ENCODE measurements at places on chromosomes 12 and 14.

- DNase-seq: no peak
Measured at GRCh38 chr12:121581686-121582429, 1.0 kb upstream of the KDM2B start.

DNA sequence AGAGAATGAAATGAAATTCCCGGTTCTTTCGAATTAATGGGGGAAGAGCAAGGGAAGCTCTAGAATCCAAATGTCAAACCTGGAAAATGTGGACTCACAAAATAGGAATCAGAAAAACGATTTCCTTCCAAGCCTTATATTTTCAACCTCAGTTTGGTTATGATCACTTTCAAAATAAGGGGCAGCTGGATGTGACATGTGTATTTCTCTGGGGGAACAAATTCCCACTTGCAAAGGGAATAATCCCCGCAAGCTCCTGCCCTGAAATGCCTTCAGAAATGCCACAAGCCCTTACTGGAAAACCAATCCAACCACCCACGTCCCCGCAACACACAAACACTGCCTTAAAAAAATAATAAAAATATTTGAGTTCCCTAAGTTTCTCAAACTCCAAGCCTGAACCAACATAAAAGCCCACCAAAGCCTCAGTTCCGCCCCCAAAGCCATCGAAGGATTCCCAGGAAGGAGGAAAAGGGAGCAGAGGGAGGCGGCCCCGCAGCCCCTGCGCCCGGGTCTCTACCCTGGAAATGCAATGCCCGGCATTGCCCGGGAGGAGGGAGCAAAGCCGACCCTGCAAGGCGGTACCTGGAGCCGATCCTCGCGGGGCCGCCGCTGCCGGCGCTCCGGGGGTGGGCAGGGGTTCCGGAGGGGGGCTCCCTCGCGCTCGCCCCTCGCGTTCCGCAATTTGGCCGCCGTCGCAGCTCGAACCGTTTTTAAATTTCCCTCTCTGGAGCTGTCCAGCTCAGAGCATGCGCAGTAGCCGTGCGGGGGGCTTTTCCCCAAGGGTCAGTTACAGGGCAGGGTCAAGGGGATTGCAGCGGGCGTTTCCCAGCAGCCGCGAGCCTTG is at the start of gene FOXN4:
Gene FOXN4, minus strand, starts transcription at position 751 of the 847 bp plus-strand sequence. CDS start 963 bp downstream, outside the sequence.
- peak; percentile 40 for DNase-seq

DNA sequence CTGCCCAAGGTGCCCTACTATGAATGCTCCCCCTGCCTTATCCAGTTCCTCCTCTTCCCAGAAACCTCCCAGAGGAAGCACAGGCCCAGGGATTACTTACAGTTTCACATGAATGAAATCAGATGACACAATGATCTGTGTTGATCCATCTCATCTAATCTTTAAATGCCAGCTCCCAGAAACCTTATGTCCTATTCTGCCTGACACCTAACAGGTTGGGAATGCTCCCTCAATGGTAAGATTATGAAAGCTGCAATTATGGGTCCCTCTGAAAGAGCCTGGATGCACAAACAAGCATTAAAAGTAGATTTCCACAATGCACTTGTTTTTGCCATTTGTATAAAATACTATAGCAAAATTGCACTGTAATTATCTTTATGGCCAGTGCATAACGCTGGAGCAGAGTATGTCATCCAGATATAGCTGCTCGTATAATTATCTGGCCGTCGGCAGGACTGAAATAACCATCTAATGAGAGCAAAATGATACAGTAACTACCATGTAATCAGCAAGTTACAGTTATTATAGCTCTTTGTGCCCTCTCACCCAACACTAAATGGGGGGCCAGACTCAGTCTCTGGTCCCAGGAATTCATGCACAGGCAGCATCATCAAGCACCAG is 4.4 kb upstream of the ZBTB39 start:
- no peak for DNase-seq

GRCh38 chr14:49755378-49755777 is 12.6 kb upstream of the KLHDC2 start:
- no peak for DNase-seq

DNA sequence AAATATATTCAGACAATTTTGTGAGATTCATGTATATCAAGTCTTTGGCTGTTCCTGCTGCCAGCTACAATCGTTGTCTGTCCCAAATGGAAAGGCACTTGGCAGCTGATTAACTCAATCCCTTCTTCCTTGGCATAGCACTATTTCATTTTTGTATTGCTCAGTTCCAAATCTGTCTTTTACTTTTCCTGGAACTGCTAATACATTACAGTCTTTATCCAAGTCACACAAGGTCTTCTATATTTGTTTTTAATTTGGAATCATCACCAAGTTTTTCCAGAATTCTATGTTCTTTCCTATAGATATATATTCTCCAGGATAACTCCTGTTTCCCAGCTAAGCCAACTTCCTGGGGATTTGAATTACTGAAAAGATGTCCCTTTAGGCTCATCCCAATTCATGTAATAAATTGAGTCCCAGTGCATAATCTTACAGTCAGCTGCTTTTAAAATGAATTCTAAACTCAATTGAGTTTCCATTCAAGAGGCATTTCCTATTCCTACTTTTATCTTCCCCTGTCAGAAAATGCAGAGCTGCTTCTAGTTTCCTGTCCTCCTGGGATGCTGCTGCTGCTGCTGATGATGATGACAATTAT is 45.9 kb downstream of the DYRK2 start:
- no peak for DNase-seq

GRCh38 chr12:101813117-101813516 is 17.6 kb downstream of the GNPTAB start:
- no peak for DNase-seq

- no peak for DNase-seq
Measured at GRCh38 chr12:124318278-124319020, 23.6 kb downstream of the RFLNA start.

DNA sequence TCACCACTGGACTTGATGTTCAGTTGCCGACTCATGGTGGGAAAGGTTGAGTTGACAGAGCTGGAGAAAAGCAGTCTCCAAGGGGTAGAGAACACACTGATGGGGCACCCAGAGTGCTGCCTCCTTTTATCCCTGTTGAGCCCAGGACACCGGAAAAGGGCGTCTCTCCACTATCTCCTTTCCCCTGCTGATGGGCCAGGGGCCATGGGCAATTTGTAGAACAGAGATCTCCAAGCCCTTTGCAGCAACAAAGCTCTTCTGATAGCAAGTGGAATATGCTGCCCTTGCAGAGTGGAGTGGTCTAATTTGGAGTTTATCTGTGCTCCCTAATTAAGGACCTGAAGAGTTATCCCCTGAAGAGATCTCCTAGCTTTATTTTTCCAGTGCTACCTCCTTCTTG is at the start of gene KRT74:
Gene KRT74, minus strand, starts transcription at position 101 of the 400 bp plus-strand sequence. Its CDS starts 66 bp downstream, at position 35.
- no peak for DNase-seq

DNA sequence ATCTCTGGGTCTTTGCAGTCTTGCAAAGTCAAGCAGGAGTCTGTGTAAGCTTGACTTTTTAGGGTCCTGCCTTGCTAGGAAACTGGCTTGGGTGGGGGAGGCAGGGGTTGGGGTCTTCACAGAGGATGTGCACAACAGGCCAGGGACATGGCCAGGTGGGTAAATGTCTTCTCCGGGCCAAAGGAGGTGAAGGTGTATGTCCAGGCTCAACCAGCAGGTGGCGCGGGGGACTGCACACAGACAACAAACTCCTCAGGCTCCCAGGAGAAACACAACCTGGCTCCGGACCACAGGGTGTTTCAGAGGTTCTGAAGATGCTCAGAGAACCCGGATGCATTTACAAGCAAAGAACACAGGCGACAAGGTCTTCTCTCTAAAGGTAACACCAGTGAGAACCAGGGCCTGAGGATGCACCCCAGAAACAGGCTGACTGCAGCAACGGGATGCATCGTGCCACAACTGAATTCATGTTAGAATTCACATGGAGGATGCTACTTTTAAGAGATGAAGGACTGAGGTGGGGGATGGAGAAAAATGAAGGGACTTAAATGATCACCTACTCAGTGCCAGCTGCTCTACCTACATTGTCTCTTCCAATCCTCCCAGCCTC is 56.0 kb downstream of the PLEKHG3 start:
- DNase-seq: peak; percentile 79

DNA sequence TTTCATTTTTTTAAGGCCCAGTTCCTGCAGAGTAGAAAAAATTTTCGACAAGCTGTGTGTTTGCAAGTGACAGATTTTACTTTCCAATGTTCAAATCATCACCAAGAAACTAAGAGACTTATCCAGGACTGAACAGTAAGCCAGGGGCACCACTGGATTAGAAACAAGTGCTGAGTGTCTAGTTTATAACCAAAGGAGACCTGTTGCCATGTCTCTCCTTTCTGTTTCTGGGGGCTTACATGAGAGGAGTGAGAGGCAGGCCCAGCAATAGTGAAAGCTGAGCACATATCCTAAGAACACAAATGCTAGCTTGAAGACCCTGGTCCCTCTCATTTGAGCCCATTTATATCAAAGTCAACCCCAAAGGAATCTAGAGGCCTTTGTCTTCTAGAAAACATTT is 2.9 kb downstream of the IFNG start:
- no peak for DNase-seq

GRCh38 chr14:22646570-22647254 is 2.6 kb upstream of the OR6J1 start:
- DNase-seq: no peak

DNA sequence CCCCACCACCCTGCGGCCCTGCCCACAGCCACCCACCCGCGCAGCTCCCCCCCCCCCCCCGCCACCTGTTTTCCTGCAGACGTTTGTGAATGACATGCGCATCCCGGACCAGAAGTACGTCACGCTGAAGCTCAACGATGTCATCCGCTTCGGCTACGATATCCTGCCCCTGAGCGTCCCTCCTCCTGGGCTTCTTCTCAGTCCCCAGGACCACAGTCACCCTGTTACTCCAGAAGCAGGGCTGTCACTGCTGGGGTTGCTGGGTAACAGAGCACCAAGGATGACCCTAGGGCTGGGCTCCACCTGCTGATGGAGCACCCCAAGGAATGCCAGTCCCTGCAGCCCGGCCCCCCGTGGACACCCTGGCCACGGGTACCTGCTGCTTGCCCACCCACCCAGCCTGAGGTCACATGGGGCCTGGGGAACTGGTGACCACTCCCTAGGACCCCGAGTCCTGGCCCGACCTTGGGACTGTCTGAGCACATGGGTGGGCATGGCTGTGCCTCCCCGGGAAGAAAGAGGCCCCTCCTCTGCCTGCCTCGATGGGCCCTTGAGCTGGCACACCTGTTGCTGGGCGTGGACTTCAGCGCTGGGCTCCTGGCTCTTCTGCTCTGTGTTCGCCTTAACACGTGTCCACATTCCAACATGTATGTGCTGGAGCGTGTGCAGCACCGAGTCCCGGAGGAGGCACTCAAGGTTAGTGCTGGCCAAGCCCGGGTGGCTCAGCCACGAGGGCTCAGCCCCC is 12.9 kb downstream of the CEP170B start:
- no peak for DNase-seq

DNA sequence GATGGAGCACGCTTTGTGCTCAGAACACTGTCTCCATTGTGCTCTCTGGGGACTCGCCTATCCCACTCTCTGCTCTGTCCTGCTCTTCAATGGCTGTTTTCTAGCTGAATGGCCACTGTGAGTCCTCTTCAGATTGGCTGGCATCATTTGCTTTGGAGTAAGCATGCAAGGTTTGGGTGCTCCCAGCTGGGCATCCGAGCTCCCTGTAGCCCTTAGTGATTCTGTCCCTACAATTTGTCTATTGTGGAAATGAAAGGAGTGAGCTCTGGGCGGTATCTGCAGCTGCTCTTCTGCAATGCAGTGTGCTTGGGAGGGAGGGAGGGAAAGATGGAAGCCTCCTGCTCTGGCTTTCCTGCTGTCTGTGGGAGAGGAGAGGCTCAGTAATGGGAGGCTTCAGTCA is 84.8 kb downstream of the SMOC1 start:
- DNase-seq: no peak

DNA sequence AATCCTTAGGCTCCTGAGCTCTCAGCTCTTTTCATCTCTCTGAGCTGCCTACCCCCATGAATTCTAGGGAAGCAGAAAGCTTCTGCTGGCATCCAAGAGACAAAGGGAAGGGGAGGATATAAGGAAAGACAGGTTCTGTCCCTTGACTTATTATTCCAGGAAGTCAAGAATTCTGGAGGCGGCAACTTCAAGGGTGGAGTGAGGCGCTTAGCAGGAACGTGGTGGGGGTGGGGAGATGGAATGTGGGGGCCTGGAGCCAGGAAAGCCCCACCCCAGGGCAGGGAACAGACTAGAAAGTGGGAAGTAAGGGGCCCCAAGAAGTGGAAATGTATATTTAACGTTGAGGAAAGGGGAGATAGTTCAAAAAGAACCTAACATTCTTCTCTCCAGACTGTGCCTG is 1.4 kb downstream of the CALCOCO1 start:
- no peak for DNase-seq

- no peak for DNase-seq
Measured at GRCh38 chr12:127723251-127723650, 543.7 kb upstream of the TMEM132C start.

DNA sequence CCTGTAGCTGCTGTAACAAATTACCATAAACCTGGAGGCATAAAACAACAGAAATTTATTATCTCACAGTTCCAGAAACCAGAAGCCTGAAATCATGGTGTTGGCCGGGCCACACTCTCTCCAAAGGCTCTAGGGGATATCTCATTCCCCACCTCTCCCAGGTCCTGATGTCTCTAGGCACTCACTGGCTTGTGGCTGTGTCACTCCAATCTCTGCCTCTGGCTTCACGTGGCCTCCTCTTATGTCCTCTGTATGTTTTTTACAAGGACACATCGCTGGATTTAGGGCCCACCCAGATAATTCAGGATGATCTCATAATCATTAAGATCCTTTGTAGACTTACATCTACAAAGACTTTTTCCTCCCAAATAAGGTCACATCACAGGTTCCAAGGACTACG is 8.0 kb downstream of the GALNT4 start:
- DNase-seq: no peak
